ENCODE measurements at places on chromosomes 4 and X.

GRCh38 chr4:8052160-8052691 lies 106.4 kb downstream of the ABLIM2 start:
- DNase-seq = no peak

DNA sequence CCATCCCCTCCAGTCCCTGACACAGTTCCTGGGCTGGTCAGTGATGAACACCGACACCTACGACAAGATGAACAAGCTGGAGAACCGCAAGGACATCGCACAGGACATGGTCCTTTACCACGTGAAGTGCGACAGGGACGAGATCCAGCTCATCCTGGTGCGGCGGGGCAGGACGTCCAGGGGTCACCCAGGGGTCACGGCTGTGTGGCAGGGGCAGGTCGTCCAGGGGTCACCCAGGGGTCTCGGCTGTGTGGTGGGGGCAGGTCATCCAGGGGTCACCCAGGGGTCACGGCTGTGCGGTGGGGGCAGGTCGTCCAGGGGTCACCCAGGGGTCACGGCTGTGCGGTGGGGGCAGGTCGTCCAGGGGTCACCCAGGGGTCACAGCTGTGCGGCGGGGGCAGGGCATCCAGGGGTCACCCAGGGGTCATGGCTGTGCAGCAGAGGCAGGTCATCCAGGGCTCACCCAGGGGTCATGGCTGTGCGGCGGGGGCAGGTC lies 16.7 kb downstream of the ATP5ME start:
- no peak for DNase-seq

DNA sequence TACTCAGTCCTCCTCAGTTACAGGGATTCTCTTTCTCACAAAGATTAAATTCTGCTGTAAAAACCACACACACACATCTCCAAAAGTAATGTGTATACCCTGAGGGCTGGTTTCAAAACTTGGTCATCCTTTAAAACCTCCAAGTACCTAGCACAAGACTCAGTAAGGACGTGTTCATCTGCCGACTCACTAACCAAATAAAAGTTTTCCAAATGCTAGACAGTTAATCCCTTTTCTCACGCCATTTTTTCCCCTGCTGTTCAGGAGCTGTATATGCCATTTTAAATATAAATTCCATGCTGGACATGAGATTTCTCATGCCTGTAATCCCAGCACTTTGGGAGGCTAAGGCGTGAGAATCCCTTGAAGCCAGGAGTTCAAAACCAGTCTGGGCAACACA lies 3.9 kb upstream of the SAT1 start:
- DNase-seq = no peak

DNA sequence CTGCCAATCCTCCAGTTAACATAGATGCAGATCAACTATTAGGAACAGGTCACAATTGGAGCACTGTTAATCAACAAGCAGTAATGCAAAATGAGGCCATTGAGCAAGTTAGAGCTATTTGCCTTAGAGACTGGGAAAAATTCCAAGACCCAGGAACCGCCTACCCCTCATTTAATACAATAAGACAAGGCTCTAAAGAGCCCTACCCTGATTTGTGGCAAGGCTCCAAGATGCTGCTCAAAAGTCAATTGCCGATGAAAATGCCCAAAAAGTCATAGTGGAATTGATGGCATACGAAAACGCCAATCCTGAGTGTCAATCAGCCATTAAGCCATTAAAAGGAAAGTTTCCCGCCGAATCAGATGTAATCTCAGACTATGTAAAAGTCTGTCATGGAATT lies 20.5 kb upstream of the TRIM61 start:
- DNase-seq = no peak

- no peak for DNase-seq
Measured at GRCh38 chr4:83285055-83285407, 433 bp upstream of the COQ2 start.

GRCh38 chrX:154398668-154399526 lies 720 bp downstream of the RPL10 start:
- DNase-seq = no peak

- DNase-seq = no peak
Measured at GRCh38 chrX:13226214-13226613, 93.6 kb downstream of the ATXN3L start.

GRCh38 chr4:133544097-133544496 lies 395.0 kb downstream of the PCDH10 start:
- no peak for DNase-seq

DNA sequence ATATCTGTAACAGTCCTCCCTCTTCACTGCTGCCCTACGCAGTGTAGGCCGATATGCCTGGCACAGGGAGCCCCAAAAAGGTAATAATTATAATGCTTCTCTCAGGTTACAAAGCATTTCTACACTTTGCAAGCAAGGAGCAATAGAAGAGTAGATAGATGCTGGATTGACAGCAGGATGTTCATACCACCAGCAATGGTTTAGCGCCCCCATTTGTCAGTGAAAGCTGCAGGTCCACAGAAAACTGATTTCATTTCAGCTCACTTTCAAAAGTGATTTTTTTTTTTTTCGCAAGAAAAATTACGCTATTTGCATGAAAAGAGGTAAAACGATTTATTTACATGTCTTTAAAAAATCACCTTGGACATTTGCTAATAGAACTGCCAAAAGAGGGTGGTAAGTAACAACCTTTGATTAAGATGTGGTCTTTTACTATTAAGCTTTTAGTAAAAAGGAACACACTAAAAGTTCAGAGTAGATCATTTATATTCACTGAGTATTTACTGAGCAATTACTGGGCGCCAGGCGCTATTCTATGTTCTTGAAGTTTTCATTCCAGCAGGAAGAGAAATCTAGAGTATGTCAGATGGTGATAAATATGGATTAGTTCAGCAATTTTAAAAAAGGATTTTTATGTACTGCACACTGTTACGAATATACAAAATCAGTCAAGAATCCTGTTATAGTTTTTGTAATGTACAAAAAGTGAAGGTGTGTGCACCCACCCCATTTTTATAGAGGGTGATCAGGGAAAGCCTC lies 34.4 kb downstream of the HPF1 start:
- no peak for DNase-seq

DNA sequence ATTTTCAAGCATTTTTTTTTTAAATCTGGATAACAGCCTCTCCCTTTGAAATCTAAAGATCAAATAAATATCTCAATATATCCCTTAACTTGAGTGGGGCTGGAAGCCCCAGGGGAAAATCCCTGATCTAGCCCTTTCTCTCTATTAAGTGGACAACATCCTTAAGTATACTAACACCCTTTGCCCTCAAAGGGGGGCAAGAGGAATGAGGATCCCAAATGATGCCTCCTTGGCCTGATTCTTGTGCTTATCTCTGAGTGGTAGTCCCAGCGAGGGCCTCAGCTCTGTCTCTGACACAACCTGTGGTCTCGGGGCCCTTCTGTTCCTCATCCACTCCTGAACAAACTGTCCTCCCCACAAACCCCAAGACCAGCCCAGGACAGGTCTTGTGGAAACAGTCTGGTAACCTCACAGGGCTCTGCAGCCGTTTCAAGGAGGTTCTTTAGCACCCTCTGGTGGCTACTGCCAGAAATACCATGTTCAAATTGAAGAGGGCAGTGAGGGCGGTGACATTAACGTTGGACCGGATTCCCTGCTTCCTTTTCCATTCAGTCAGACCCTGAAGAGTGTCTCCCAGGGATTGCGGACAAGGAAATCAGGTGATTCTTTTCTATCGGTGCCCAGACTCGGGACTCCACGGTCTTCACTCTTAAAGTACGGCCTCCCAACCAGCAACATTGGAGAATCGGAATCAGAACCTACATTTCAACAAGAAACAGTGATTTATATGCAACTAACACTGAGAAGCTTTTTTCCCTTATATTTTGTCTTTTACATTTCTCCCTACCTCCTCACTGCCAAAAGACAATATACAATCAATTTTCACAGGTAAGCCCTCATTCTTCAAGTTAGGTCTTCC lies 13.0 kb downstream of the CXCL13 start:
- DNase-seq = no peak

DNA sequence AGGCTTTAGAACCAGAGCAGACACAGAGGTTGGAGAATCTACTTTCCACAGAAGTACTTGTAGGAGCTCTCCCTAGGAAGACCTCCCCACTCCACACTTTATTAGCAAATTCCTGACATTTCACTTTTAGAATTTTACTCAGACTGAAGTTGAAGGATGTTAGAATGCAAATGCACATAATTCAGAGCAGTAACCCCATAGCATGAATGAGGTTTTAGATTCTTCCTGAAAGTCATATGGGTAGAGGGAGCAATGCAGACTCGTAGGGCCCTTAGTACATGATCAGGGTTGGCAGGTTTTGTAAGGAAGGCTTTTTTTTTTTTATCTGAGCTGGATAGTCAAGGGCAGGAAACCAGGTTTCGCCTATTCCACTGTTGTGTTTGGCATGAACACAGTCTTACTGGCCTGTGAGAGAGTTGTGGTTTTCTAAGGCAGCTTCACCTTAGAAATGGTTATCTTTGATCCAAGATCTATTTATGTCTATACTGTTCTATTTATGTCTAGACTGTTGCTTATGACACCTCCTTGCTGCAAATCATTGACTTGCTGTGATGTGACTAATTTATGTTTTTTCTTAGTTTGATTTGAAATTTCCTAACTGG lies 48.9 kb downstream of the SPATA18 start:
- no peak for DNase-seq

DNA sequence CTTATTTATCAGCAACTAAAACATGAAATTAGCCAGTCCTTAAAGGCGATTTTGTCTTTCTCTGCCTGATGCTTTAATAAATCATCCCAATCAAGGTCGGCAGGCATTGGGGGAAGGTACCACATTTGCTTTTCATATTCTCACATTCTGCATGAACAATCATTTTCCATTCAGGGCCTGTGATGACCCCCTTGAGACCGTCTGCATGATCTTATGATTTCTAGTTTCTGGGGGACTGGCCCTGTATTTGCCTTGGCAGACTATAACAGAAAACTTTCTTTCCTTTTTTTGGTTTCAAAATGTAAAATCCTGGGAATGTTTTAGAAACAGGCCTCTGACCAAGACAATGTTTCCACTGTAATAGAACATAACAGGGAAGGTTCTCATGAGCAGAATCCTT lies 296.8 kb downstream of the IDS start:
- no peak for DNase-seq

- no peak for DNase-seq
Measured at GRCh38 chr4:182869697-182870096, 47.5 kb downstream of the DCTD start.

DNA sequence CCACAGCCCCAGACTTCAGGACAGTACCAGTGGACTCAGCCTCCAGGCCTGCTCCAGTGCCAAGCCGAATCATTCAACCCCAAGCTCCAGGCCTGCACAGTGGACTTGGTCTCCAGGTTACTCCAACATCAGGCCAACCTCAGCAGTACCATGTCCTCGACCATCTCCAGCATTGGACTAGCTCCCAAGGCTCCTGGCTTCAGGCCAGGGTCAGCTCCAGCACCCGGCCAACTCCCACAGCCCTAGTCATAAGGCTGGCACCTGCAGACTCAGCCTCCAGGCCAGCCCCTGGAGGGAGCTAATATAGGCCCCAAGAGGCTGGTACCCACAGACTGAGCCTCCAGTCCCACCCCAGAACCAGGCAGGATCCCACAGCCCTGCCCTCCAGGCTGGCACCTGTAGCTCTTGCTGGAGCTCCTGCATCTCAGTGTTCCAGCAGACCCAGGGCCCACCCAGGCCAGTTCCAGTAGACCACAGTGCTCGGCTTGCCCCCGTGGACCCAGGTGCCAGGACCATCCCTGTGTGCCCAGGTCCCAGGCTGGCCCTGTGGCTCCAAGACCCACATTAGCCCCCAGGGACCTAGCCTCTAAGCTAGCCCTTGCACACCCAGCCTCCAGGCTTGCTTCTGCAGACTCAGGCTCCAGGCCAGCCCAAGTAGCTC lies 25.6 kb downstream of the ZMAT1 start:
- no peak for DNase-seq

- no peak for DNase-seq
Measured at GRCh38 chr4:123996718-123997510, 600.3 kb downstream of the SPRY1 start.

GRCh38 chr4:53682908-53683307 lies 91.6 kb upstream of the LNX1 start:
- DNase-seq = no peak

GRCh38 chr4:17112292-17112659 lies 213.8 kb upstream of the LDB2 start:
- no peak for DNase-seq

GRCh38 chr4:70914631-70915030 lies 12.5 kb downstream of the MOB1B start:
- DNase-seq = no peak

DNA sequence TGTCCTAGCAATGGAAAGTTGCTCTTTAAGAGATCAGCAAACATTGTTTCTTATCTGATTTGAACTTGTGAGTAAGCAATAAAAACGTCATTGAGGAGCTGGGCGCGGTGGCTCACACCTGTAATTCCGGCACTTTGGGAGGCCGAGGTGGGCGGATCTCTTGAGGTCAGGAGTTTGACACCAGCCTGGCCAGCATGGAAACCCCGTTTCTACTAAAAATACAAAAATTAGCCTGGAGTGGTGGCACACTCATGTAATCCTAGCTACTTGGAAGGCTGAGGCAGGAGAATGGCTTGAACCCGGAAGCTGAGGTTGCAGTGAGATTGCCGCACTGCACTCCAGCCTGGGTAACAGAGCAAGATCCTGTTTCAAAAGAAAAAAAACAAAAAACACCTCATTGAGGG lies 11.2 kb upstream of the PLAC8 start:
- DNase-seq = no peak

DNA sequence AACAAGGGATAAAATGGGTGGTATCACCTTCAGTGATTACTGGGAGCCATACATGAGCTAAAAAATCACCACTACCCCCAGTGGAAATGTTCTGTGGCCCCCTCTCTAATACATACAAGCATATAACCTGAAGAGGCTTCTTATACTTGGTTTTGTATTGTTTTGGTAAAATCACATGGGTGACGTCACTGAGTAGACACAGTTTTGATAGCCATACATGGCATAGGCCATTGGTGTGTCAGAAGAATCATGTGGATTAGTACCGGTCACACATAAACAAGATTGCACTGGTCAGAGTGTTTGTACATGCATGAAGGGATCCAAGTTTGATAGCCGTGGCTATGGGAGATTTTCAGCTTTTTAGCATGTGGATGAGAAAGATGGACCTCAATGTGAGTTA lies 131.9 kb upstream of the RADX start:
- no peak for DNase-seq

- DNase-seq = no peak
Measured at GRCh38 chr4:184281231-184282139, 63.8 kb upstream of the ENPP6 start.

GRCh38 chrX:120463241-120463640 lies 5.9 kb downstream of the LAMP2 start:
- DNase-seq = no peak

DNA sequence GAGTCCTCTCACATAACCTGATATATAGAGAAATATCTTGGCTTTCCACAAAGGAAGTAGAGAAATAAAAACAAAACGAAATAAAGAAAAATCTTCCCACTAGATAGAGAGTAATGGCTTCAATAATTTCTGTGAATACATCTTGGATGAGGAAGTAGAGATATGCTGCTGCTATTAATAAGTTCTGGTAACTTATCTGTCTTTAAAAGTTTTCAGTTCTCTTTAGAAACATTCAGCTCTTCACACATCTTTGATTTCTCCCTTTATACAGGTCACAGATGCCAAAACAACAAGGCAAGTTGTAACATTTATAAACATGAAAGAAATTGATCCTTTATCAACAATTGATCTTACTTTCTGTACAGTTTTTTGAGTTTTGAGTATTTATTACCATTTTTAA lies 615.8 kb downstream of the TRAM1L1 start:
- no peak for DNase-seq

GRCh38 chr4:81454499-81454898 lies 17.2 kb downstream of the RASGEF1B start:
- DNase-seq = no peak

- DNase-seq = no peak
Measured at GRCh38 chrX:140091125-140091886, 126.0 kb upstream of the CXorf66 start.

GRCh38 chr4:5381961-5382441 lies 326.4 kb downstream of the EVC2 start:
- no peak for DNase-seq

Measured in GM18507 (cell line).